ENCODE measurements at places on chromosomes 6 and 20.

GRCh38 chr6:20331625-20332024, 70.1 kb upstream of the E2F3 start:
- no peak for DNase-seq

DNA sequence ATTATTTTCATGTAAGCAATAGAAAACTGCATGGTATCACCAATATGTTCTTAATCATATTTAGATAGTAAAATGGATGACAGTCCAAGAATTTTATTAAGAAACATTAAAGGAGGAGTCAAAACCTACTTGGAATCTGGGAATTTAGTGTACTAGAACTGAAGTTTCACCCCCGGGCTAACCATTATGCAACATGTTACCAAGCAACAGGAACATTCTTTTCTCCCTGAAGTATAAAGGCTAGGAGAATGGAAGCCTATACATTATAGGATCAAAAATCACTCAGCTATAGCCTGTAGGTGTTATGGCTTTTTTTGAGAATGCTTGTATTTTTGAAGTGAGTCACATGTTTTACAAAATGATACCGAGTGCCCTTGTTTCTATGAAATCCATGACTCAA, 538.3 kb downstream of the GRIK2 start:
- DNase-seq: no peak

DNA sequence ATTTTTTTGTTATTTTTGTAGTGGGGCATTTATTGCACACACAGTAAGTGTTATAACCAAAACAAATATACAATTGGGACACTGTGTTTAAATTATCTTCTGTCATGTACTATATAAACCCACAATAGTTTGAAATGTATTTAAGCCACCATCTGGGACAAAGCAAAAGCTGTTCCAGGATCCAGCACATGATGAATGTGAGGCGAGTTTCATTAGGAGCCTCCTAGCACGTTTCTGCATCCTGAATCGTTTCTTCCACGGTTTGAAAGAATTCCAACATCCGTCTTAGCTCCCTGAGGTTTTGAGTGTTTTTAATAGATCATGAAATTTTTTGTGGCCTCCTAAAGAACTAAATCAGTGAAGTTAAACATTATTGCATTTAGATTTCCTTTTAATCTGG, 65.8 kb downstream of the EYA4 start:
- no peak for DNase-seq

GRCh38 chr6:96613291-96613999, 50.5 kb downstream of the FHL5 start:
- DNase-seq: no peak

DNA sequence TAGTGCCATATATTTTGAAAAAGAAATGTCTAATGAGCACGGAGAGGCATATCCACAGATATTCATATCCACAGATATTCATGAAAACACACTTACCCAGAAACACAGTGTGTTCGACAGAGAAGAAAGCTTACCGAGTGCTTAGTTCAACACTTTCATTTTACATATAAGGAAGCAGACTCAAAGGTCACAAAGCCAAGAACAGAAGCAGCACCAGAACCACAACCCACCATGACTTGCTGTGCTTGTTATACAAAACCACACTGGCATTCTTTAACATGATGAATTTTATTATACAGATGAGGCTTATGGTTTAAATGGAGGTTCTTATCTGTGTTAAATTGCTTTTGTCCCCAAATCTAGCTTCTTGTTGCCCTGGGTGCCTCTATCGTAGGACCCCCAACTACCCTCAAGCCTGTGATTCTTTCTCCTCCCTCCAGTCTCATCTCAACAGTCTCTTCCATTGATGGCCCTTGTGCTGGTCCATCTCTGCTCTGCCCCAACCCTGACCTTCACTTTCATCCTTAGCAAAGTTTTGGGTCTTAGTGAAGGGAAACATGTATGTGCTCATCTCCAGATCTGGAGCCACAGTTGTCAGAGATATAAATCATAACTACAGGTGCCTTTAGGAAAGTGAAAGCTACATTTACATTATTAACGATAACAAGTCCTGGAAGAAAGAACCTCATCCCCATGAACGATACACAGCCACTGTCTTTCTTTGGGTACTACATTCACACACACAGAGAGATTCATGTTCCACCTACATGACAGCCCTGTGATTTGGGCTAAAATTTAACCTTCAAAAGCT, 40.0 kb downstream of the SF3B5 start:
- no peak for DNase-seq

DNA sequence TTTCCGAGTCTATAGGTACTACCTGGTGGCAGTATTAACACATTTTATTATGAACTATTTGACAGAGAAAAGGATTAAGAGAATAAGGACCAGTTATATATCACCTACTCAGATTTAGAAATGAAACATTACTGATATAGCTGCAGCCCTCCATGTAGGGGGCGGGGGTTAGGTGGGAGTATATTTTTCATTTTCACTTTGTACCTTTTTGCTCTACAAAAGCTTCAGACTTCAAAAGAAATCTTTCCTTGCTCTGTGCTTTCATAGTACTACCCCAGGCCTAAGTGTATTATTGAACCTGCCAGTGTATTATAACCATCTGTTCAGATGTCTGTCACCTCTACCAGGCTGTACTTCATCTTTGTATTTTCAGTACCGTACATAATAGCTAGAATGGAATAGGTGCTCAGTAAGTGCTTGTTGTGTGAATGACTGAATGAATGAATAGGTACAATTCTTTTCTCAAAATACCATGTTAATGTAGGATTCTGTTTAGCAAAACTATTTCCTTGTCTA, 43.0 kb downstream of the CDKAL1 start:
- no peak for DNase-seq

DNA sequence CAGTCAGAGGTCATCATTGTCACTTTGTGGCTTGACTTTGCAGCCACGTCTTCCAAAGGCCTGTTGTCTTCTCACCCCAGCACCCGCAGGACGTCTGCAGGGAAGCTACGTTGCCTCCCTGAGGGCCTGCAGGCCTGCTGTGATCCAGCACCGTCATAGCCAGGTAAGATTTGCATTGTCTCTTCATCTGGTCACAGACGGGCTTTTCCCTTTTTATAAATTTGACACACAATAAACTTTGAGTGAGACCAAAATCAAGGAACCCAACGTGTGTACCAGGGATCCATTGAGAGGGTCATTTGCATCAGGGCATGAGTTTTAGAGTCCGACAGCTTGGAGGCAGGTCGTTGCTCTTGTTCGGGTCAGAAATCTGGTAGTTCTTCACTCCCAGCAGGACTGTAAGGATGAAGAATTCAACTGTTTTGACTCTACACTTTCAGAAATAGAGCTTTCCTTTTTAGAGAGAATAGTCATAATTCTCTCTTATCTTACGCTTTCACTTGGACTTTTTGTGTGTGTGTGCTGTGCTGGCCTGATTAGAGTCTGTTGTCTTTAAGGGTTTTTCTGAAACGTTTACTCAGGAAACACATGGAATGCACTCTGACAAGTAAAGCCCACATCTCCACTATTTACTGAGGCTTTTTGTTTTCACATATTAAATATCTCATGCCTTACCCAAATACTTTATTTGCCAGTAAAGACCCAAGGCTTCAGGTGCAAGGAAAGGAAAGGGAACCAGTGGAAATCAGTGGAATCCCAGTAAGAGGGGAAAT, 177.2 kb upstream of the TAB2 start:
- DNase-seq: no peak

DNA sequence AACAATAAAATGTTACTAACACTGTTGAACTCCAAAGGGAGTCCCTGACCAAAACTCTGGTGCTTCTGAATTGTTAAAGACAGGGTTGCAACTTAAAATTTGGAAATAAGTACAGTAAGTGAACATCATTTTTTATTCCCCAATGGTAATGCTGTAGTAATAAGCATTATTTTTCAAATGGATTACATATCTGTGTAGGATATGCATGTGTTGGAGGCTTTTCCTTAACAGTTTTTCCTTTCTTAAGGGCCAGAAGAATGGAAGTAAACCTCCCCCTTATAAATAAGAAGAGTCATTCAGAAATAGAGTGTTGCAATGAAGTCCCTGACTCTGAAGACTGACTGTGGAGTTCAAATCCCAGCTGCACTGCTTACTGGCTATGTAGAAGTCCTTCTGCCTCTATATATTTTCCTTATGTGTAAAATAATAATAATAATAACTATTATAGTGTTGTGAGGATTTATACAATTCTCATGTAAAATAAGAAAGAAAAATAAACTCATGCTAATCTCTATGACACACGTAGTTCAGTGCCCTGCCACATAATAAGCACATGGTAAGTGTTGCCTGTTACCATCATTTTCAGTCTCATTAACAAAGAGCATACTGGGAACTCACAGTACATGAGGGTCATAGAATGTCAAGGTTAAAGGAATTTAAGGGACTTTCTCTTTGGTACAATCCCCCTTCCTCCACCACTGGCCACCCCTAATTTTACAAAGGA, 129.8 kb upstream of the SMLR1 start:
- no peak for DNase-seq

- DNase-seq: no peak
These were observed 339.0 kb upstream of the CITED2 start for GRCh38 chr6:139713424-139713823.

GRCh38 chr6:118372413-118372812, 175.7 kb upstream of the PLN start:
- DNase-seq: no peak

- DNase-seq: no peak
These were observed 162.1 kb upstream of the GMDS start for GRCh38 chr6:2407525-2407924.

- no peak for DNase-seq
These were observed 177.7 kb downstream of the MRPL14 start for GRCh38 chr6:43949551-43949991.

- DNase-seq: no peak
These were observed 155.4 kb downstream of the DLL1 start for GRCh38 chr6:170135461-170135820.

- no peak for DNase-seq
These were observed 44.8 kb downstream of the PDE10A start for GRCh38 chr6:165618241-165618640.

DNA sequence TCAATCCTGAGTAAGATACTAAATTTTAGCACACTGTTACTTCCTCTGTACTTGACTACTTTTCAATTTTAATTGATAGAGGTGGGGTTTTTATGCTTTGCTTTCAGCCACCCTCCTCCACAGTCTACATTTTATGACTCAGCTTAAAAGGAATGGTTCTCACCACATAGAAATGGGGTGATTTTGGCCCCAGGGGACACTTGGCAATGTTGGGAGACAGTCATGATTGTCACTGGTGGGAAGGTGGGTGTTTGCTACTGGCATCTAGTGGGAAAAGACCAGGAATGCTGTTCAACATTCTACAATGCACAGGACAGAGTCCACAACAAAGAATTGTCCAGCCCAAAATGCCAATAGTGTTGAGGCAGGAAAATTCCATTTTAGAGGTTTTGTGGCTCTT, 71.3 kb downstream of the PCSK2 start:
- DNase-seq: no peak

DNA sequence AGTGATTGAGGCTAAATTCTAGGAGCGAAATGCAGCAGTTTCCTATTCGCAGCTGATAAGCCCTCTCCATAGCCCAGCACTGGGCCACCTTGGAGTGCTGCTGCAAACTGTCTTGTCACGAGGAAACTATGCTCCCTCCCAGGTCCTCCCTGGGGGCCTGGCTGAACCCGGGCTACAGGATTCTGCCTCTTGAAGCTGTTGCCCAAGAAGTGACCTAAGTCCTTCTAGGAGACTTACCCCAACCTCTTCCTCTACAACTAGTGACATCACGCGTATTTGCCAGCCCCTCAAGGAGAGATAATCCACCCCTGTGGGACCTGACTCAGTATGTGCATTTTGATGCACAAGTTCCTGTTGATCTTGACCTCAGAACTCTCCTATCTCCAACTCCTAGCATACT, 26.5 kb upstream of the ZFAND3 start:
- DNase-seq: no peak

- DNase-seq: no peak
These were observed 3.7 kb downstream of the RPL10A start for GRCh38 chr6:35471836-35472345.

- DNase-seq: no peak
These were observed 58.1 kb upstream of the SHLD1 start for GRCh38 chr20:5691918-5692618.

GRCh38 chr6:32529697-32530430, at the start of gene HLA-DRB5:
HLA-DRB5 (minus strand) TSS chr6:32530287; CDS start chr6:32530224, 63 bp downstream.
- DNase-seq: no peak

GRCh38 chr6:55469951-55470366, 109.0 kb downstream of the HMGCLL1 start:
- DNase-seq: no peak

DNA sequence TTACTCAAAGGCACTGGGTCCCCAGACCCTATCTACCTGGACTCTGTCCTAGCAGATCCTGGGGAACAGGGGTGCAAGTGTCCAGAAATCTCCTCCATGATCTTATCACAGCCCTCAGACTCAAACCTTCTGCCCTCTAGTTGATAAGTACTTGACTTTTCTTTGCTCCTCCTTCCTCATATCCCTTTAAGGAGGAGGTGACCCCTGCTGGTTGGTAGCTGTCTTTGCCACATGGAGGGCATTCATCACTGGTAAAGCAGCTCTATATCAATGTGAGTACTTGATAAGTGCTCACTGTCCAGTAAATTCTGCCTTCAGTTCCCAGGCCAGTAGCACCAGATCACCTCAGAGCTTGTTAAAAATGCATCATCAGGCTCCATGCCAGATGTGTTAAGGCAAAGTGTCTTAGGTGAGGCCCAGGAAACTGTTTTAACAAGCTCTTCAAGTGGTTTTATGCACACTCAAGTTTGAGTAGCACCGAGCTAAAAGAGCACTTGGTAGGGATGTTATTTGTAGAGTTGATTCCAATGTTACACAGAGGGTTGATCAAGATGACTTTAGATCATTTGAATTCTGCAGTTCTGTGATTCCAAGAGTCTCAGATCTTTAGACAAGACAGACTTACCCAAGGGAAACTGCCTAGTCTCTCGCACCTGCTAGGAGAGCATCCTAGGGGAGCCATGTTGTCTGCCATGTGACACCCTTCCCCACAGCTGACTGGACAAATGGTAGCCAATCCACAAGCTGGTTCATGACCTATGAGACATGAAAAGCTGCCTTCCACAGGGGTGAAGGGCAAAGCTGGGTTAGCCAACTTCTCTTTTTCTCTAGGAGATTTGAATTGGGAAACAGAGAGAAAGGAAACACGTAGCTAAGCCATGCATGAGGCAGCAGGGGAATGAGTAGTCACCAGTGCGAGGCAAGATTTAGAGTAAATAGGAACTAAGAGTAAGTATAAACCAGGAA, 18.6 kb downstream of the TREML2 start:
- peak; percentile 24 for DNase-seq

GRCh38 chr6:28225056-28225834, at the start of gene ZSCAN9:
ZSCAN9 (plus strand) TSS chr6:28225275; CDS start chr6:28227085, 1,810 bp downstream.
- no peak for DNase-seq

GRCh38 chr6:45739058-45739457, 276.6 kb downstream of the CLIC5 start:
- DNase-seq: no peak

- peak; percentile 15 for DNase-seq
These were observed at the start of gene ARID1B for GRCh38 chr6:156776840-156777576. ARID1B (plus strand) TSS chr6:156777378; CDS start chr6:156777681, 303 bp downstream.

Data from Panc1 (cell line).